ENCODE measurements at places on chromosomes 3 and 15. TPM values are rescaled to one million over a fixed set of nuclear protein-coding genes. Genes with fewer than 3 reads are reported as not detected.

DNA sequence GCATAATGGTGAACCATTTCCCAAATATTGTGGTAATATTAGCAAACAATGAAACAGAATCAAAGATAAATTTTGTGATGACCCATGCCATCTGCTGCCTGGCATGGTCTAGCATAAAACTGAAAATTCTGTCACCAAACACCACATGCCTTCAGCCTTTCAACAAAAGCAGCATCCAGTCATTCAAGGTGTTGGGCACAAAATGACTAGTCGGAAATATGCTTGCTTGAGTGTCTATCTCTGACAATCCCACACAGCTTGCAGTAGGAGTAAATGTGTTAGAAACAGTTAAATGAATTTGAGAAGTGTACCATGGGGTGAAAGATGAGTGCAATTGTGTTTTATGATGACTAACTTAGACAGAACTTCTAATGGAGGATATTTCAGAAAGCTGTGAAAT, 61.7 kb upstream of the CDIN1 start:
- H3K27me3 ChIP-seq, result no peaks in the 10 kb centered on the region
- H3K4me1 ChIP-seq, result no peaks in the 10 kb centered on the region
- no peak for DNase-seq
- no peak overlapping the region for H3K27ac ChIP-seq

GRCh38 chr15:70426096-70426821, 328.5 kb upstream of the TLE3 start:
- peaks cover 5% of the 10 kb centered on the region for H3K4me1 ChIP-seq
- H3K4me3 ChIP-seq, result no peak overlapping the region
- H3K27me3 ChIP-seq, result no peaks in the 10 kb centered on the region
- H3K27ac ChIP-seq, result no peak overlapping the region
- DNase-seq, result no peak
- H3K36me3 ChIP-seq, result no peaks in the 10 kb centered on the region

DNA sequence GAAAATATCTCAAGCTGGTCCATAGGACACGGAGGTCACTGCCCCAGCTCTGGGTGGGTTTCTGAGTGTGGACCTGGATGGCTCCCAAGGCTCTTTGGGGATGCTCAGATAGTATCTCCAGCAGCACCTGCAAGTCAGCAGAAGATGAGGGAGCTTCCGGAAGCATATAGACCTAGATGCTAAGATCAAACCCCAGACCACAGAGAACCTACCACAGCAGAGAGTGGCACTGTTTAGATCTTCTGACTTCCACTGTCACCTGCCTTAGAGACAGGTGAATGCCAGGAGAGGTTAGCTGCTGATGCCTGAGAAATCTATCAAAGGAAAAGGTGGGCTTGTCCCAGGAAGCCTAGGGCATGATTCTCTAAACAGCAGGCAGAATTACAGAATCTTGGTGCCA, 105.7 kb upstream of the TRPM1 start:
- no peaks in the 10 kb centered on the region for H3K4me1 ChIP-seq
- H3K27me3 ChIP-seq, result no peaks in the 10 kb centered on the region
- H3K36me3 ChIP-seq, result no peaks in the 10 kb centered on the region
- no peak overlapping the region for H3K27ac ChIP-seq

GRCh38 chr3:145190138-145190537, 970.8 kb downstream of the PLOD2 start:
- no peaks in the 10 kb centered on the region for H3K27me3 ChIP-seq
- H3K4me1 ChIP-seq, result no peaks in the 10 kb centered on the region
- DNase-seq, result no peak
- H3K36me3 ChIP-seq, result no peaks in the 10 kb centered on the region

KLHL40 gene
- not detected for total RNA-seq

FAM43A gene
- total RNA-seq, result 0.80 TPM

TERC gene
- total RNA-seq, result 47.5 TPM

CHRD gene
- total RNA-seq, result 6.8 TPM

DNA sequence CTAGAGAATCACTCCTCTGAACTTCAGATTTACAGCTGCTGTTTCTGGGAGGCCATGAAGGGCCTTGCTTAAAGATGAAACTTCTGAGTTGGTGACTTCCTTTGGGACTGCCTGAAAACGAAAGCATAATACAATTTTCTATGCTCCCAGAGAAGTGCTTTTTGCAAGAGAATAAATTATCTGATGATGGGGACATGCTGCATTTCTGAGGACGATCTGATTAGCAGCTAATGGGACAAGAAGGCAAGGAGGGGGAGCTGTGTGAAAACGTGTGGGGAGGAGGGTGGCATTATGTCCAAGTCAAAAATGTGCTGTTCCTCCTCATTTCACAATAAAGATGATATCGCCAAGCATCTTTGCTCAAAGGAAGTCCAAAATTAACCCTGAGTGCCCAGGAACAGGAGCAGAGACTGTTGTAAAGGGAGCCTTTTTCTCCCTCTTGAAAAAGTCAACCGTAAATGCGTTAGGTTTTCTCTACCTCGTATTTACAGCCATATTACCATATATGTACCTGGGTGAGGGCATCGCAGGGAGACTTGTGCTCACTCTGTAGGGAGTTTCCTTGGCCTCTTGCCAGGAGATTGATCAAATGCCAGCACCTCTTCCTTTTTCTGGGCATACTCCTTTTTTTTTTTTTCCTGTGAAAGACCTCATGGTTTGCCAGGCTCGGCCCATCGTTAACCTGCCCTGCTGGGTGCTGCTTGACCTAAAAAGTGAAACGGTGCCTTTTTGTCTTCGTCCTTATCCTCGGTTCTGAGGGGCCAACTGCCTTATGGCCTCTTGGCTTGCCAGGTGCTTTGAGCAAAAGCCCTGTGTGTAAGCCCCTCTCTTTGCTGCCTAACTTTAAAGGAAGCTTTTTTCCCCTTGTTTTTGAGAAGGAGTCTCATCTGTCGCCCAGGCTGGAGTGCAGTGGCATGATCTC, 11.5 kb downstream of the ITPR1 start:
- no peak overlapping the region for H3K27ac ChIP-seq
- no peaks in the 10 kb centered on the region for H3K36me3 ChIP-seq
- peaks cover 46% of the 10 kb centered on the region for H3K4me1 ChIP-seq
- H3K4me3 ChIP-seq, result no peak overlapping the region
- DNase-seq, result no peak

DNA sequence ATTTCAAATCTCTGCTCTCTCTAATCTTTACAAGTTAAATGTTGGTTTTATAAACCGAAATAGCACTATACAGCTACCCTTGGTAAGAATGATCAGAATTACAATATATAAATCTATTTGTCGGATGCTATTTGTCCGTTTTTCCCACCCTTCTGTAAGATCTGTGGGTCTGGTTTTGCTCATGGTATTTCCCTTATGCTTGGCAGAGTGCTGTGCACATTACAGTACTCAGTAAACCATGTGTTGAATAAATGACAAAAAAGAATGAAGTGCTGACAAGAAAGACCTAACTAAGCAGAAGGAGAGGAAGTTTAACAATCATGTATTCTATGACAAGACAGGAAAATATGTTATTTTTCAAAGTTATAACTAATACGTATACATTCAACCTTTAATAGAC, 827.2 kb downstream of the ROBO1 start:
- no peak overlapping the region for H3K4me3 ChIP-seq
- DNase-seq, result no peak
- no peak overlapping the region for H3K27ac ChIP-seq
- no peaks in the 10 kb centered on the region for H3K27me3 ChIP-seq

C2CD4A gene
- total RNA-seq, result not detected

SLC28A2 gene
- total RNA-seq, result not detected

GRCh38 chr3:124928333-124929202, 6.0 kb downstream of the MUC13 start:
- DNase-seq, result peak; percentile 75
- no peaks in the 10 kb centered on the region for H3K27me3 ChIP-seq
- H3K4me3 ChIP-seq, result no peak overlapping the region
- H3K27ac ChIP-seq, result no peak overlapping the region
- H3K36me3 ChIP-seq, result no peaks in the 10 kb centered on the region

PRR20G gene
- not detected for total RNA-seq

DNA sequence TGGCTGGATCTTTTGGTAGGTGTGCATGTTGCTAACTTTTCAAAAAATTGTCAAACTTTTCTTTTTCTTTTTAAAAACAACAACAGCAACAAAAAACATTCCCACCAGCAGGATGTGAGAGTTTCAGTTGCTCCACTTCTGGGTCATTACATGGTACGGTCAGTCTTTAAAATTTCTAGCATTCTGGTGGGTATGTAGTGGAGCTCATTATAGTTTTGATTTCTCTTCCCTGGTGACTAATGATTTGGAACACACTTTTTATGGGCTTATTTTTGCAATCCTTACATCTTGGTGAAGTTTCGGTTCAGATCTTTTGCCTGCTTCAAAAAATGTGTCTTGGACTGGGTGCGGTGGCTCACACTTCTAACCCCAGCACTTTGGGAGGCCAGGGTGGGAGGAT, 19.3 kb downstream of the ATP1B3 start:
- H3K4me1 ChIP-seq, result no peaks in the 10 kb centered on the region
- no peak overlapping the region for H3K4me3 ChIP-seq
- no peak overlapping the region for H3K27ac ChIP-seq
- peaks cover 20% of the 10 kb centered on the region for H3K36me3 ChIP-seq

GRCh38 chr3:177337541-177338331, 140.5 kb upstream of the TBL1XR1 start:
- no peak overlapping the region for H3K4me3 ChIP-seq
- no peaks in the 10 kb centered on the region for H3K36me3 ChIP-seq
- H3K27me3 ChIP-seq, result no peaks in the 10 kb centered on the region
- no peak overlapping the region for H3K27ac ChIP-seq
- H3K4me1 ChIP-seq, result no peaks in the 10 kb centered on the region

DNA sequence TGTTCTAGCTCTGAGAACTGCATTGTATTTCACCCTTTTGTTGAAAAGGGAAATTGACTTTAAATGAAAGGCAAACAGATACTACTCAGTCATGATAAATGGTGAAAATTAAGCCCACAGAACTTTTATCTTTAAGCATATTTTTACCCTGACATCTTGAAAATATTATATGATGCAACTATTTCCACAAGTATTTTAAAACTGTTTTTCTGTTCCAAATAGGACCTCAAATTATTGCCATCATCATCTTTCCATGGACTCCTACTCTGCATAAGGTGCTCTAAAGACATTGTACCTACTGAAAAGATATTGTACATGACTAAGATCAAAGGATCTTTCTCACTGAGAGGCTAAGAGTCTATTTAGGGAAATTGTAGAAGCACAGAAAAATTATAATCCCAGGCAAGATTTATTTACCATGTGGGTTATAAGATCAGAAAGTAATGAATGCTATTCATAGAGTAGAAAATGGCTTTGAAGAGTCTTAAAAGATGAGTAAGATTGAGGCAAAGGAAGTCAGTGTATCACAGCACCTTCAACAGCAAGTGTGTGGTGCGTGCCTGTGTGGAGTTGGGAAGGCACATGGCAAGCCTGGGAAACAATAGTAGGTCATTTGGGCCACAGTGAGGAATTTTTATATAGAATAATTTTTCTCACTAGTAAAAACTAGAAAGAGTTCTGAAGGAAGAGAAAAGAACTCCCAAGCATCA, 68.8 kb downstream of the VGLL3 start:
- DNase-seq, result no peak
- H3K4me1 ChIP-seq, result no peaks in the 10 kb centered on the region
- H3K27me3 ChIP-seq, result no peaks in the 10 kb centered on the region
- H3K4me3 ChIP-seq, result no peak overlapping the region
- no peak overlapping the region for H3K27ac ChIP-seq
- H3K36me3 ChIP-seq, result no peaks in the 10 kb centered on the region

GRCh38 chr3:111571907-111572460, 23.2 kb downstream of the ZBED2 start:
- DNase-seq, result no peak
- H3K4me1 ChIP-seq, result no peaks in the 10 kb centered on the region
- H3K4me3 ChIP-seq, result no peak overlapping the region

DNA sequence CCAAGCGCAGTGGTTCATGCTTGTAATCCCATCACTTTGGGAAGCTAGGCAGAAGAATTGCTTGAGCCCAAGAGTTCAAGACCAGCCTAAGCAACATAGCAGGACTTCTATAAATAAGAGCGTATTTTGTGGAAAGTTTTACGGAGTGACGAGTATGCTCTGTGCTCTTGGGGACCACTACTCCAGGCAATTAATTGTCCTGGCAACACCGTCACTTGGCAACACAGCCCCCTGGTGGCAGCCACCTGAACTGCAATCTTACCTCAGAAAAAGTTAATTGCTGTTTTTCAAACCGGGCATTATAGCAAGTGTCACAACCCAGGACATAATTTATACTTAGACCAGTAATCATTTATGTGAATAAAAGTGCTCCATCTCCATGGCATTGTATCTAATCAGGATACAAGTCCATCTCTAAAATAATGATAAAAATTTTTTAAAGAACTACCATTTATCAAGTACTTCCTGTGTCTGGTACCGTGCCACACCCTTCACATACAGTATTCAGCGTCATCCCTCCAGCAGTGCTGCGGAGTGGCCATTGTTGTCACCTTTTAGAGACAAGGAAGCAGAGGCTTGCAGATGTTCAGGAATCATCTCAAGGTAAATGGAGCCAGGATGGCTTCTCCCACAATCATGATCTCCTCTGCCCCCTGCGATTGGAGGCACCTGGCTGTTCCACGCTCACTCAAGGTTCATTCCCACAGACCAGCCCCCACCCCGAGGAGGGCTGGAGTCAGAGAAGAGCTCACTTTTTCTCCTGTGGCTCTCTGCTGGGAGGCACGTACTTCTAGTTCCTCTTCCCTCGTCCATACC, 34.5 kb downstream of the PLA2G4D start:
- no peak overlapping the region for H3K4me3 ChIP-seq
- no peak overlapping the region for H3K27ac ChIP-seq
- DNase-seq, result peak; percentile 74
- H3K27me3 ChIP-seq, result peaks cover 24% of the 10 kb centered on the region
- no peaks in the 10 kb centered on the region for H3K4me1 ChIP-seq

LMOD3 gene
- not detected for total RNA-seq

GMNC gene
- not detected for total RNA-seq

DNA sequence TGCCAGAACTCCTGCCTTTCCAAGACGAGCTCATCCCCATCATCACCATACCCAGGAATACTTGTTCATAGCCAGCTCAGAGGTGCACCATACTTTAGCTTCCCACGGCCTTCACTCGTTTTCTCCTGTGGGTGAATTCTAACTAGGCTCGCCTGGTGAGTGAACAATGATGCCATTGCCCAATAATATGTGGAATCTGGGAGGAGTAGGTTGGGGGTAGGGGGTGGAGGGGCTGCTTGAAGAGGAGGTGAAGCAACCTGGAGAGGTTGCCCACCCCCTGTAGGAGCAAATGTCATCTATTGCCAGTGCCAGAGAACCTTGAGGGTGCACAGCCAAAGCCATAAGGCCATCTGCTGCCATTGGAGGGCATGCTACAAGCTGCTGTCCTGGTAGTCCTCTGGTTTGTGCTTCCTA, 592 bp upstream of the ZNF445 start:
- no peaks in the 10 kb centered on the region for H3K36me3 ChIP-seq
- H3K27me3 ChIP-seq, result no peaks in the 10 kb centered on the region
- peak overlapping the region; percentile 97 for H3K4me3 ChIP-seq
- H3K4me1 ChIP-seq, result peaks cover 8% of the 10 kb centered on the region

- no peaks in the 10 kb centered on the region for H3K36me3 ChIP-seq
- no peak for DNase-seq
- H3K27me3 ChIP-seq, result peaks cover 4% of the 10 kb centered on the region
- H3K27ac ChIP-seq, result no peak overlapping the region
Measured at GRCh38 chr15:59419170-59419569, 18.8 kb upstream of the FAM81A start.
